Breast epithelium (tissue), 4 donors: ENCODE measurements at places on chromosomes 6 and 20. TPM values are rescaled to one million over a fixed set of nuclear protein-coding genes. Genes with fewer than 3 reads are reported as not detected.

EDN1 gene
- 51.7 TPM for total RNA-seq

ARFGEF3 gene
- 28.1 TPM for total RNA-seq

SEMG1 gene
- total RNA-seq, result 1.8 TPM

POM121L2 gene
- not detected for total RNA-seq

VIP gene
- total RNA-seq, result 1.5 TPM

RIMS4 gene
- 0.96 TPM for total RNA-seq

MLIP gene
- total RNA-seq, result not detected

TRDN gene
- not detected for total RNA-seq

CST7 gene
- 0.33 TPM for total RNA-seq

CYP21A2 gene
- total RNA-seq, result 1.6 TPM

SLC17A1 gene
- not detected for total RNA-seq

LAMA2 gene
- 116 TPM for total RNA-seq
